ENCODE measurements at places on chromosomes 7 and 10.

DNA sequence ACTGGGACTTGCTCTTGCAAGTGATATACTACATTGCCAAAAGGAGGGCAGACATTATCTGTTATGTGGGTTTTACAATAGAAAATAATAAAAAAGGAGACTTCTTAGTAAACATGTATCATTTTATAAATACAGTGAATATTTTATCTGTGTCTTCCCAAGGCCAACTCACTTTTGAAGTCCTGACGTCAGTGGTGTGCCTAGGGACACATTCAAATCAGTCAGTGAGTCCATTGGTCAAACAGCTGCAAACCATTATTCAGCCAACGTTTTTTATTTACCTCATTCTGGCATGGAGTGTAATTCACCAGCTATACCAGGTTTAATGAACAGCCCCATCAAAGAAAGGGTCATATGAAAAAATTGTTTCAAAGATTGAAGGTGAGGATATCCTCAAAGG is 263.7 kb downstream of the IPMK start:
- DNase-seq = no peak

DNA sequence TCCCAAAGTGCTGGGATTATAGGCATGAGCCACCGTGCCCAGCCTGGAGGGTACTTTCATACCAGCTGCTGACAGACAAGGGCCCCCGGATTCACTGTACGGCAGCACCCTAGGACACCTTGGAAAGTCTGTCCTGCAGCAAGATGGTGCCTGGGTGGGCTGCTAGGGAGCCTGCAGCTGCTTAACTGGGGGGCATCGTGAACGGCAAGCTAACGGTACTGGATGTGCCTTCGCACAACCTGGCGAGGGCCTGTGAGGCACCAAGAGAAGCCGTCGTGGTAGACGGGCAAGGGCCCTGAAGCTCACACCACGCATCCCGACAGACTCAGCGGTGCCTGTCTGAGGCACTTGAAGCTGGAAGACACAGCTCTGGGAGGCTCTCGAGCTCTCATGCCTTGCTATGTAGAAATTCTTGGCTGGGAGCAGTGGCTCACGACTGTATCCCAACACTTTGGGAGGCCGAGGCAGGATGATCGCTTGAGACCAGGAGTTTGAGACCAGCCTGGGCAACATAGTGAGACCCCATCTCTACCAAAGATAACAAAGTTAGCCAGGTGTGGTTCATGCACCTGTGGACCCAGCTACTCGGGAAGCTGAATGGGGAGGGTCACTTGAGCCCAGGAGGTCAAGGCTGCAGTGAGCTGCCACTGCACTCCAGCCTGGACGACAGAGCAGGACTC is 9.4 kb downstream of the BRAT1 start:
- no peak for DNase-seq

DNA sequence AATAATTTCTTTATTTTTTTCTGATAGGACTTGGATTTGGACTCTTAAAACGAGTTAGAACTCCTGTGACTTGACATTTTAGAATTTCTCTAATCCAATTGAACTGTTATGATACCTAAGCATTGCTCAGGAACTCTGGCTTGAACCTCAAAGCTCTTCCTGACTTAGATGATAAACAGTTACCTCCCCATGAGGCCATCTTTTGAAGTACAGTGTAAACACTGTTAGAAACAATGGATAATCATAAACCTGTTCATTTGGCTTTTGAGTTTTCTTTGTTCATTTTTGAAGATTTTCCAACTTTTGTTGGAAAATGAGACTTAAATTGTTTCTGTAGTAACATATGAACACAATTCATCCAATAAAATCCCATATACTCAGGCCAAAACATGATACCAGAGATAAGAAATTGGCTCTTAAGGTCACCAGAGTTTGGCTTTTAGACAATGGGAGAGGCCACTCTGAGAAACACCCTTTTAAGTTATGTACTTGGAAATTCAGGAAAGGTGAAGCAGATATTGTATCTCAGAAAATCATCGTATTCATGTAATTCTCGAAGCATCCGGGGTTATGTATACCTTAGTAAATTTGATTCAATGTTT is 59.6 kb downstream of the RUNDC3B start:
- no peak for DNase-seq

- no peak for DNase-seq
Measured at GRCh38 chr7:90642978-90643377, 46.9 kb downstream of the CDK14 start.

DNA sequence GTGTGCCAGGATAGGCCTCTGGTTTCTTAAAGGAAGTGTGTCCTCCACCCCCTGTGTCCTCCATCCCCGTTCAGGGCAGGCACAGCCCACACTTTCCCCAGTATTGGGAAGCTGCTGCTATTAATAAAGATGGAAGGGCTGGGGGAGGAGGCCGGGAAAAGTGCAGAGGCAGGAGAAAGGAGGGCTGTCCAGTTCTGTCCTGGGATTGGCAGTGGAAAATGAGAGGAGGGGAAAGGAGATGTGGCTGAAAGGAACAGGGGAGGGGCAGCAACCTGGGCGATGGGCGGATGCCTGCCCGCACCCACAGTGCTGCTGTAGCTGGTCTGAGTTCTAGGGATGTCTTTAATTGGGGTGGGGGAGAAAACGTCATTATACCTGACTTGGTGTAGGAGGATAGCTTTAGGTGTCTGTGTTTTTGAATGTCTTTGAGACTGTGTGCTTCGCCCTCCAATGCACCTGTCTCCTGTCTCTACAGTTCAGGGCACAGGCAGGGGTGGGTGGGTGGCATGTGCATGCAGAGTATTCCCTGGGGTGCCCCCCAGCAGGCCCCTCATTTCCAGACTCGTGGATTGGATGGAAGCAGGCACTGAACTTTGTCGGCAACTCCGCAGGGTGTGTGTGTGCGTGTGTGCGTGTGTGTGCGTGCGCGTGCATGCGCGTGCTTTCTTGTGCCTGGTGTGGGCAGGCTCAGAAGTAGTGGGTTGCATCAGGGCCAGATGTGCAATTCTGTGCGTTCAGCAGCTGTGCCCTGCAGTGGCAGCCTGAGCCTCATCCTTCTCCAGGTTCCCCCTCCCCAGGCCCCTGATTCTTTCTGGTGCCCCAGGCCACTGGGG is 2.5 kb downstream of the TRIM8 start:
- DNase-seq = peak; percentile 31

GRCh38 chr10:75451831-75452230 is 20.4 kb downstream of the LRMDA start:
- DNase-seq = no peak

DNA sequence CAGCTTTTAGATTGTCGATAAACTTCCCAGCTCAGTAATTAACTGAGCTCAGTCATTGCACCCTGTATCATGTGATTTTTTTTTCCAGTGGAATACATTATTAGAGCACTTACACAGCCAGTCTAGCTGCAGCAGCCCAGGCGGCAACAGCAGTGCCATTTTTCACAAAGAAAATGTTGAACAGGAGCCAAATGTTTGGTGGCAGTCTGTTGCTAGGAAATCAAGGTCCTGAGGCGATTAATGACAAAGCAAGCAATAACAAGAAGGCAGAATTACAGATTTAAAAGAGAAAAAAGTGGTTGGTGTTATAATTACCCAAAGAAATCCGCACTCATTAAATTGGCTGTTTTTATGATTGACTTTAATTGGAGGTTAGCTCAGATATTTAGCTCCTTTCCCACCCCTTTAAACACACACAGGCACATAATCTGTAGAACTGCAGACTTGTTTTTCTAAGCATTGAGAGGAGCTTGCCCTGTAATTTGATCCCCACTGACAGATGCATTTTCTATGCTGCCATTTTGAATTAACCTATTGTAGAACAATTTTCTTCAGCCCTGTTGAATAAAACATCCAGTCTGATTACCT is 267.4 kb downstream of the ADK start:
- no peak for DNase-seq

DNA sequence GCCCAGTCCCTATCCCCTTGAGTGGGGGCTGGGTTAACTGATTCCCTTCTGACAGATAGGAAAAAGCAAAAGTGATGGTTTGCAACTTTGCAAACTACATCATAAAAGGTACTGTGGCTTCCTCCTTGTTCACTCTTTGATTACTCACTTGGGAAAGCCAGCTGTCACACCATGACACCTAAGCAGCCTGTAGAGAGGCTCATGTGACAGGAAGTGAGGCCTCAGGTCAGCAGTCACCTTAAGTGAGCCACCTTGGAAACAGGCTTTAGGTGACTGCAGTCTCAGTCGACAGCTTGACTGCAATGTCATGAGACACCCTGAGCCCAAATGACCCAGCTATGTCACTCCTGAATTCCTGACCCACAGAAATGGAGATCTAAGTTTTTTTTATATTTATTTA is 4.3 kb upstream of the CHCHD2 start:
- no peak for DNase-seq

DNA sequence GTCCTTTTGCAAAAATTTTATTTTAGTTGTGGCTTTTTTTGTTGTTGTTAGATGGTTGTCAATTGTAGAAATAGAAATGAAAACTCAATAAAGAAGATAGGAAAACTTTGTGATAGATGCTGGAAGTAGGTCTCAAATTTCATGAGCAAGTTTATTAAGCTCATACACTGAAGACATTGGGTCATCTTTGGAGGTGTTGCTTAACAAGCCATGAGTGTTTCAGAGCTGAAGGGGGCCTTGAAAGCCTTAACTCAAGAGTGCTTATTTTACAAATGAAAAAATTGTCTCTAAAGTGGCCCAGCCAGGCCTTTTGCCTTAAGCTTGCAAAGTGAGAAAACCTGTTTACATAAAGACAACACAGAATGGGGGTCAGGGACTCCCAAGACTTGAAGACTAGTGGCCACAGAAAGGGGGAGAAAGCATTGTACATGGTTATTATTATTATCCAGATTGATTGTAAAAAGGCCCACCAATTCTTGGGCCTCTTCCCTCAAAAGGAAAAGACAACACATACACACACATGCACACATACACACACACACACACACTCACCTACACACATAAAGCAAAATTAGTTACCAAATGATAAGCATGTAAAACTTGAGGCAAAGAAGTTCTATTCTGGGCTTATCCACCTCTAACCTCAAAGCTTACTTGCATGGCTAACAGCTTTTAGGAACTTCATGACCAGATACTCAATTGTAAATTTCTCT is 49.7 kb upstream of the GLCCI1 start:
- DNase-seq = no peak

- DNase-seq = no peak
Measured at GRCh38 chr10:113494761-113495160, 58.1 kb upstream of the HABP2 start.

- DNase-seq = peak; percentile 91
Measured at GRCh38 chr10:77737608-77738007, 100.0 kb upstream of the KCNMA1 start.

GRCh38 chr7:84666651-84667050 is 472.1 kb upstream of the SEMA3A start:
- no peak for DNase-seq

DNA sequence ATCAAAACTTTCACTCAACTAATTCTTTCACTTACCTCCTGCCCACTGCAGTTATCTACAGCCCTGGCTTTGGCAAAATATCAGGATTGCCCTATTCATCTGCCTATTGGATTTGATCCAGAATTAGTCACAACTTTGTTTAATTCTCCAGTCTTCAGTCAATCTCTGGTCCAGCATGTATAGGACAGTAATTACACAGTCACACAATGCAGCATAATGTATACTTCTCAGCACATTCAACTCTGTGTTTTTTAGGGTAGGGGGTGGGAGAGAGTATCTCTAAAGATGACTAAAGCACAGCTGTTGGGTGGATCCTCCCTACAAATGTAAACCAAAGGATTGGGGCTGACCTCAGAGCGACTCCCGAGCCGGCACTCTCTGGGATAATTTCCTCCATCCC is 17.7 kb upstream of the NRP1 start:
- peak; percentile 73 for DNase-seq

DNA sequence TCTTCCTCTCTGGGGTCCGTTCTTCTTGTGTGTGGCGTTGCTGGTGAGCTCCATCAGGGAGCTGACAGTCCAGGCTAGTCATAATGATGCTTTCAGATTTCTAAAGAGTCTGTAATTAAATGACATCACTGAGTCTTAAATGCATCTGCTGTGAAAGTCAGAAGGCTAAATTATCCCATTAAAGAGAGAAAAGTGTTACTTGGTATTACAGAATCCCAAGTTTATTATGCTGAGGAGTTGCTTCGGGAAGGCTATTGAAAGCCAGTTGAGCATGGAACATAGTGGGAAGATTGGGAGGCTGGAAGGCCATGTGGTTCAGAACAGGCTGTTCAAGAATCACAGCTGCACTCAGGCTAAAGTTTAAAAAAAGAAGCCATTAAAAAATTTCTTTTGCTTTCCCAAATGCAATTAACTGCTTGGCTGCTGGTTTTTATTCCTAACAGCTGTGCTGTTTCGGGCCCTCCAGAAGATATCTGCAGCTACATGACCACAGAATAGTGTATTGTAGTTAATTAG is 342.6 kb upstream of the LRGUK start:
- no peak for DNase-seq

GRCh38 chr7:99016196-99016595 is 127.7 kb downstream of the SMURF1 start:
- DNase-seq = no peak

- no peak for DNase-seq
Measured at GRCh38 chr10:94029955-94030354, 36.2 kb downstream of the PLCE1 start.

- DNase-seq = no peak
Measured at GRCh38 chr7:20340839-20341238, 10.1 kb downstream of the ITGB8 start.

DNA sequence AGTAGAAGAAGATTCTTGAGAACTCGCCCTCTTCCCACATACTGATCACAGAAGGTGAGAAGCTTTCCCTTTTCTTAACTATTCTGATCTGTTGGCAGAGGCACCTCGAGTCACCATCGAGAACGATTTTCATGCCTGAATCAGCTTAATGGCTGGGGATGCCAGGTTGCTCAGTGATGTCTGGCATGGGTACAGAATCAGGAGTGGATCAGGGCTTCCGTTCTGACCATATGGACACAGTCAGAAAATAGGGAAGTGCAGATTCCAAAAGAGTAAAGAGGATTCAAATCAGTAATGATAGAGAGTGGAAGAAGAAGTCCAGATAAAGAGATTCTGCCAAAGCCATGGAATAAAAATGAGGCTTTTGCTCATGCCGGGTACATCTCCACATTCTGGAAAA is 52.0 kb upstream of the GRB10 start:
- DNase-seq = no peak

- DNase-seq = peak; percentile 49
Measured at GRCh38 chr10:64682043-64682442, 1160.8 kb downstream of the REEP3 start.

- DNase-seq = peak; percentile 70
Measured at GRCh38 chr7:106947244-106947728, 82.2 kb downstream of the PIK3CG start.

Measured in fibroblast of upper back skin (primary cell).